ENCODE measurements at places on chromosomes 2 and 18.

DNA sequence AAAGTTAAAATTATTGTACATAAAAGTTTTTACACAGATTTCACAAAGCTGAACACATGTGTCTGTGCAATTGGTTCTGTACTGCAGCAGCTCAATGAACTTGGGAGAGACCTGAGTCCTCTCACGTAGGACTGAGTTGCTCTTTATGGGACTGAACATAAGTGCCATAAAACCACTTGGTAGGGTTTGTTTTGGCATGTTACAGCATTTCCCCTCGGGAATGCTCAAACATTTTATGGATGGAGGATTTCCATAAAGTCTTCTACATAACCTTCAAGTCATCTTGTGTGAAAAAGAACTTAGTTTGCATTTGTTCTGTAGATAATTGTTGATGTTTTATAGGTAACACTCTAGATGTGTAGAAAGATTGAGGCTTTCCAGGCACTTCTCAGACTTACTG lies 15.9 kb downstream of the LYPD6 start:
- no peak for DNase-seq

DNA sequence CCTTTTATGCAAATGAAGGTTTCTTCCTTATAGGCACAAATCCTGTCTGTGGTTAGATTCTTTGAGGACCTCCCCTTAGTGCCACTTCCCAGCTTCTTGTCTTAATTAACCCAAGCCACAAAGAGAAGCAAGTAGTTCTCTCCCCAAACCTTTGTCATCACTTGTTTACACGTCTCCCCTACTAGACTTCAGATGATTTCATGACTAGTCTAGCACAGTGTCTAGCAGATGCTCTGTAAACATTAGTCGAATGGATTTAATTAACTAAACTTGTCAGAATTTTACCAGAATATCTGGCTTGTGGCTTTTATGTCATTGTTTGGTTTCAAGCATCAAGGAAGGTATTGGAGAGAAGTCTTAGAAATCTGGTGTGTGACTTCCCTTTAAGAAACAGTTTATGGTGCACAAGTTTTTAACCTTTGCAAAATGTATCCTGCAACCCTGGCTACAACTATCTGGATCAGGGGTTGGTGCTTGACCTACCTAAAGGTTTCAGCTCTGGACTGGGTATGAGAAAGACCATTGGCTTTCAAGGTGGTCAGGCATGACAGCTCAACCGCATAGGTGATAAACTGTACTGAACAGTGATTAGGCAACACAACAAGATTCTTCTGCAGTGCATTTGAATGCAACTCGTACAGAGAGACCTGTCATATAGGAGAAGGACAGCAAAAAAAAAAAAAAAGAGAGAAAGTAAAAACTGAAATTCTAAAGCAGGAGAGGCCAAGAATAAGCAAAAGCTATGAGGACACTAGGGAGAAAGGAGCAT lies 93.2 kb upstream of the CCDC150 start:
- no peak for DNase-seq

- DNase-seq, result no peak
These were observed 73.9 kb upstream of the TTC27 start for GRCh38 chr2:32553829-32554432.

DNA sequence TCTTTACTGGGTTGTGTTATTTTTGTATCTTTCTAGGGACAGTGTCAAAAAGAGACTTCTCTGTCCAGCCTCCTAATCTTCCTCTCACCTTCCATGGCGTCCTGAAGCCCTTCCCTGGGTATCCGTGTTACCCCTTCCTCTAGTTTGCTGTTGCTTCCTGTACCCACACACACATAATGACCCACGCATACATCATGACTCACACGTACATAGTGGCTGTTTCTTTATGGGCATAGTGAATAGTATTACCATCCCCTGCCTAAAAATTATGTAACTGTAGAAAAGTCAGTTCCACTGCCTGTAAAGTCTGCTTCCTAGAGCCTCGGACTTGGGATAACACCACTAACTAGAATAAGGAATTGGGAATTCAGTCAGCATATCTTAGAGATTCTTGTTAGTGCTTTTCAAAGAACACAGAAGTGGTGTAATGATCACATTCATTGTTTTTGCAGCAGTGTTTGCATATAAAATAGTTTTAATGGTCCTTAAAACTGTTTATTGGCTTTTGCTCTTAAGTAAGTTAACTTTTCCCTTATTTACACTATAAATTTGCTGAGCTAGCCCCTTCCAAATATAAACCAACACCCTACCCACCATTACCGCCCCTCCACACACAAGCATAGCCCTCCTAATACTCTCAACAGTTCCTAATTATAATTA lies 308.4 kb upstream of the RAB12 start:
- no peak for DNase-seq
